Tibial nerve (tissue), 4 donors: ENCODE measurements at places on chromosomes 1 and 21.

DNA sequence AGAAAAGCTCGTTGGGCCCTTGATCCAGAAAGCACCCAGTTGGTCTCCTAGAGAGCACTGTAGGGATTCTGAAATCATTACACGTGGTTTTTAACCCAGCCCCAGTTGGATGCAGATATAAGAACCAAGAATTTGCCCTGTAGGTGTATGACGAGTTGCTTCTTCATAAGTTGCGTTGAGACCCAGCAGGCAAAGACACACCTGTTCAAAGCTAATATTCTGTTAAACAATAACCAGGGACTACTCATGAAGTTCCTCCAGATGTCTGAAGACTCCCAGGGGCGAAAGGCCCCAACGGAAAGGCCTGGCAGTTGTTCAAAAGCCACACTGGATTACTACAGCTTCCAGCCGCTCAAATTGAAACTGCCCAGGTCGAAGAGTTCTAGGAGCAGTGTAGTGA, 88.6 kb upstream of the HNRNPU start:
- no peak for DNase-seq

GRCh38 chr1:50735443-50735842, 224.6 kb downstream of the FAF1 start:
- no peak for DNase-seq

GRCh38 chr1:231872461-231872910, 245.9 kb downstream of the DISC1 start:
- no peak for DNase-seq

DNA sequence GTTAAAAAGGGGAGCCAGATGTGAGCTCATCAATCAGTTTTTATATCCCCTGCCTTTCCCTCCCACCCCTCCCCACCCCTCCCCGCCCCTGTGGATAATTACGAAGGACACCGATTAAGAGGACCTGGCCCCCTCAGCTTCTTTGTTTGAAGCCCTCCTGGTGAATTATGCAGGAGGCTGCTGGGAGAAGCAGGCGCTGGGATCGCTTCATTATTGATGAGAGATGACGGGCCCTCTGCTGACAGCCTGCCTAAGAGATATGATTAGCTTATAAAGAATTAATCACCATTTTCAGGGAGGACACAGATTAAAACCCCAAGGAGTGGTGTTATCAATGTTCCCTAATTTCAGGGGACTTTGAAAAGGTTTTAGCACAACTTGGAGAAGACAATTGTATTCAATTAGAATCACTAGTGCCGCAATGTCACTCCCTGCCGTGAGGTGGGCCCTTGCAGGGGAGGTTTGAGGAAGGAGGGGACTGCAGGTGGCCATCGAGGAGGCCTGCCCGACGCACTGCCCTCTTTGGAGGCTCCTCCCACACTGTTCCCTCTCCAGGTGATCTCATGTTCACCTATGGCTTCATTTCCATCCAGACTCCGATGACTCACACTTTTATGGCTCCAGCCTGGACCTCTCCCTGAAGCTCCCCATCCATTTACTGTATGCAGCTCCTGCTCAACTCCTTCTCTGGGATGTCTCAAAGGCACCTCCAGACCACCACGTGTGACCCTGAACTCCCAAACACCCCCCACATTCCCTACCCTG, 67.0 kb upstream of the KLHDC7A start:
- DNase-seq = no peak

- no peak for DNase-seq
Measured at GRCh38 chr1:46102769-46103476, 29.5 kb downstream of the PIK3R3 start.

- DNase-seq = no peak
Measured at GRCh38 chr1:213381572-213382084, 330.6 kb downstream of the RPS6KC1 start.

DNA sequence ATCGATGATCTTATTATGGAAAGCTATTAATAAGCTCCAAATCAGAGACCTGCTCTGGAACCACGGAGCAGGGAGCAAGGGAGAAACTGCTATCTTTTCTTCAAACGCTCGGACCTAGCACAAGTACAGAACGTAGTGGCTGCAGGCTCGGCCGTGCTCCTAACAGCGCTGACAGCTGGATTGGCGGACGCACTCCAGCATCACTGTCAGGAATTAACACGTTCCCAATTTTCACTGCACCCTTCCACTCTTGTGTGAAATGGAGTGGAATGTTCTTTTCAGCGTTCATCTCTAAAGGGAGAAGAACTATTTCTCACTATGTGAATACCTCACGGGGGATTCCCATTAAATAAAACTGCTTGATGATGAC, 106.9 kb downstream of the ZNF281 start:
- no peak for DNase-seq

DNA sequence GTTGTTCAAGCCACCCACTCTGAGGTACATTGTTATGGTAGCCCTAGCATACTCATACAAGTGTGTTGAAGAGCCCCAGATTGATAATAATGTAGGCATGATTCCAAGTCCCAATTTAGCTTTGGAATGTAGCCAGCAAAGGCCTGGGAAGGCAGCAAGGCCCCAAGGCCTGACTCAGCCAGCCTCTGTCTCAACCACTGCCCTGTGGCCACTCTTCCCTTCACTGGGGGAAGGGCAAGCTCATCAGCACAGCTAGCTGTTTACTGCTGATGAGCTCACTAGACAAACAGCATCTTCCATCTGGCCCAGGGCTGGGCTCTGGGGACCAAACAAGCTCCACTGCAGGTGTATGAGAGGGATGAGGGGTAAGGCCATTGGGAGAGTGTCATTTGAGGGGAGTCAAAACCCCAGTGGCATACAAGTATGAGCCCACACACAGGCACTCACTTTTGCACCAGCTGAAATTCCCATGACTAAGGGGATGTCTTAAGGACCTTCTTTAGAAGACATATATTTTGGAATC, 2.2 kb upstream of the IRF6 start:
- DNase-seq = no peak

- DNase-seq = peak; percentile 48
Measured at GRCh38 chr1:182149411-182149965, 88.0 kb upstream of the ZNF648 start.

GRCh38 chr1:76763738-76764137, 103.5 kb upstream of the ST6GALNAC5 start:
- DNase-seq = no peak

DNA sequence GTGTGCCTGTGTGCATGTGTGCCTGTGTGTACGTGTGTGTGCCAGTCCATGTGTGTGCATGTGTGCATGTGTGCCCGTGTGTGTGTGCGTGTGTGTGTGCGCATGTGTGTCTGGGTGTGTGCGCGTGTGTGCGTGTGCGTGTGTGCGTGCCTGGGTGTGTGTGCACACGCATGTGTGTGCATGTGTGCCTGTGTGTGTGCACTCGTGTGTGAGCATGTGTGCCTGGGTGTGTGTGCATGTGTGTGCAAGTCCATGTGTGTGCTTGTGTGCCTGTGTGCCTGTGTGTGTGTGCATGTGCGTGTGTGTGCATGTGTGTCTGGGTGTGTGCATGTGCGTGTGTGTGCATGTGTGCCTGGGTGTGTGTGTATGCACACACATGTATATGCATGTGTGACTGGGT, 28.7 kb upstream of the COL6A2 start:
- no peak for DNase-seq

- no peak for DNase-seq
Measured at GRCh38 chr1:187626056-187626455, 797.3 kb downstream of the PLA2G4A start.

- DNase-seq = no peak
Measured at GRCh38 chr1:212554401-212554800, 54.2 kb upstream of the ATF3 start.

GRCh38 chr1:118147522-118147921, 37.5 kb downstream of the SPAG17 start:
- DNase-seq = no peak

- DNase-seq = no peak
Measured at GRCh38 chr1:201399352-201400126, 415 bp upstream of the LAD1 start.

- no peak for DNase-seq
Measured at GRCh38 chr1:59025201-59025600, 241.4 kb upstream of the JUN start.

DNA sequence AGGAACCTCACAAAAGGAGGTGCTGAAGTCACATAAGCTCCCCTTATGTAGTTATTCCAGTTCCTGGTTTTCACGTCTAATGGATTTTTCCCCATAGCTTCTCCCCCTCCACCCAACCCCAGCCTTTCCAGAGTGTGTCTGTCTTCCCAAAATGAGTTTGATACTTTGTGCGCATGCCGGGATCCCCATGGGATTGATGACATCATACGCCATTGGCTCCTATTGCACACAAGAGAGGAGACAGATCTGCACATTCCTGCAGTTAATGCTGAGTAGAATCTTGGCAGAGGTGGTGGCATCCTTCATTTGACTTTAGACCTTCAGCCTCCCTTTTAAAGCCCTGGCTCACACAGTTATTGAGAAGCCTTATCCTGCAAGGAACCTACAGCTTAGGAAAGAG, 71.4 kb downstream of the DDR2 start:
- DNase-seq = no peak

DNA sequence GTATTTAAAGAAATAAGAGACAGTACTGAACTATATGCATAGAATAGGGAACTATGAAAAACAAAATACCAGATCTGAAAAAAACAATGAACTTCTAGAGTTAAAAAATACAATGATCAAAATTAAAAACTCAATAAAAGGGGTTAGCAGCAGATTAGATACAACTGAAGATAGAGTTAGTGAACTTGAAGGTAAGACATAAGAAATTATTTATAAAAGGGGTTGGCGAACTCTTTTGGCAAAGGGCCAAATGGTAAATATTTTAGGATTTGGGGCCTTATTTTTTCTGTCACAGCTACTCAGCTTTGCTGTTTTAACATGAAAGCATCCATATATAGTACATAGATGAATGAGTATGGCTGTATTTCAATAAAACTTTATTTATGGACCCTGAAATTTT, 111.4 kb downstream of the ST3GAL3 start:
- DNase-seq = no peak

DNA sequence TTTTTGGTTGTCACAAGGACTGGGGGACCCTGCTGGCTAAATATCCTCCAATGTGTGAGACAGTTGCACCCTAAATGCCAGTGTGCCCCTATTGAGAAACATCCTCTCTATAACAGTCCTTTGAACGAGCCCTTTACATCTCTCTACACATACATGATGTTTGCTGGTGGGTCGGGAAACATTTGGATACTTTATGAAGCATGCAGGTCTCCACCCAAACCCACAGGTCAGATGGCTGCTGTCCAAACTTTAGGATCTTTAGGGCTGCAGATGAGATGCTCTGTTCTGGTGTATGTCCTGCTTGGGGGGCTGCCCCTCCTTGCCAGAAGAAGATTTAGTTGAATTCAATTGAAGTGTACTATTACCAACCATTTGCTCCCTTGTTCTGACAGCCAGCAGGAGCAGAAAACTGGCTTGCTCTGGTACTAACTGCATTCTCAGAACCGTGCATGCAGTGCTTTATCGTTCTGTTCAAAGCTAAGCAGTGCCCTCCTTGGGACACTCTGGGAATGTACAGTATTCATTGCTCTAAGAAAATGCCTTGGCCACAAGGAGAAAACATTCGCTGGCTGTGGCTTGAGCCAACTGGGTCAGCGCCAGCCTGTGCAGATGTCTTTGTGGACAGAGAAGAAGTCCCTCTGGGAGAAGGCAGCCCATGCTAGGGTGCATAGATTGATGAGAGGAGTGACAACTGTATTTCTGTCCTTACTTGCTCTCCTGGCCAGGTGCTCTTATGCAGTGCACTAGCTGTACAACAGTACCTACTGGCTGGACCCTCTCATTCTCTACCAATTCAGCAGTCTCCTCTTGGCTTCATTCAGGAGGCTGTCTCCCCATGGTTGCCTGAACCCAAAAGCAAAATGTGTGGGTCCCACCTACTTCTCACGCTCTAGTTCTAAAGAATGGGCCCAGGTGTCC, 61.4 kb upstream of the DIRAS3 start:
- peak; percentile 50 for DNase-seq

- DNase-seq = no peak
Measured at GRCh38 chr1:4150262-4150661, 250.2 kb upstream of the C1orf174 start.

GRCh38 chr1:26259578-26259977, 20.3 kb upstream of the SH3BGRL3 start:
- no peak for DNase-seq

- no peak for DNase-seq
Measured at GRCh38 chr1:104466068-104466467, 716.4 kb downstream of the AMY1C start.

GRCh38 chr1:243320224-243320623, 64.4 kb downstream of the SDCCAG8 start:
- DNase-seq = no peak

- DNase-seq = no peak
Measured at GRCh38 chr1:71850515-71850914, 431.8 kb downstream of the NEGR1 start.

GRCh38 chr1:207873055-207873890, 37.7 kb downstream of the CD34 start:
- no peak for DNase-seq

DNA sequence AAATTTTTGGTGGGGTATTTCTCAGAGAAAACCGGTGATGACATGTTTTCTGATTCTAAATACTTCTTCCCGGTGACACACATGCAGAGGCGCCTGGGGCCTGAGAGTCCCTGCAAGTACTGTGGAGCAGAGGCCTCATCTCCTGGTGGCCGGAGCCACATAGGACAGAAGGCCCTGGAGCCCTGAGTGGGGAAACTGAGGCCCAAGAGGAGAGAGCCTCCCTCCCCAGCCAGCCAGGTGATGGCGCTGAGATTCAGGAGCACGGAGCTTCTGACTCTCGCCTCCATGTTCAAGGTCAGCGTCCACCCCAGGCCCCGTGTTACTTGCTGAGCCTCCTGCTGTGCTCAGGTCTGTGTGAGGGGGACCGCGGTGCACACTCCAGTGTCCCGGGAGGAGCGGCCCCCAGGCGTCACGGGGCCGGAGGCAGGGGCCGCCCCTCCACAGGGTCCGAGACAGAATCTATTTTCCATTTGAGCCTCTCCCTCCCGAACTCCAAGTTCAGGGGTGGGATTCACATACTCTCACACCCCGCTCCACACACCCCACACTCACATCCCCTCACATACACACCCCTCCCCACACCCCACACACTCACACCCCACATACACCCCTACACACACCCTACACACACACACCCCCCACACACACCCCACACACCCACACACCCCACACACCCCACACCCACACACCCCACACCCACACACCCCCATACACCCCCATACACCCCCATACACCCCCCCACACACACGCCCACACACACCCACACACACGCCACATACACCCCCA, 43.8 kb downstream of the SLX9 start:
- no peak for DNase-seq

GRCh38 chr1:176517484-176517883, 54.5 kb downstream of the PAPPA2 start:
- no peak for DNase-seq

GRCh38 chr1:204563307-204563706, 47.1 kb downstream of the MDM4 start:
- DNase-seq = no peak

- no peak for DNase-seq
Measured at GRCh38 chr1:212221801-212222200, 63.4 kb upstream of the PPP2R5A start.

GRCh38 chr1:30903343-30904034, 5.1 kb downstream of the SDC3 start:
- DNase-seq = no peak

DNA sequence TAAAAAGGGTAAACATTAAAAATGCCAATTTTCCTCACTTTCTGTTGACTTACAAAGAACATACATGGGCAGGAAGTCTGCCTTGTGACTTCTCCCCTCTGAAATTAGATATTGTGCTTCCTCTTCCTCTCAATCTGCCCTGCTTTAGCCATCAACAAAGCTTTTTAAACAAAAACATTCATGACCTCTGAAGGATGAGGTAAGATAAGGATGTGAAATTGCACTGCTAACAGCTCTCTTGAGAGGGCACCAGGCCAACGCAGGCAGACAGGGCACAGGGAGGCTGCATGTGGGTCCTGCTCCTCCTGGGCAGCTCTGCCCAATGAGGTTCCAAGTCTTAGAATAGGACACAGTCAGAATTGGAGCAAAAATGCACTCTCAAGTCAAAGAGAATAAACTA, 62.1 kb downstream of the DEGS1 start:
- DNase-seq = no peak
